ENCODE measurements at places on chromosomes 1 and 21.

- H3K36me3 ChIP-seq, result no peaks in the 10 kb centered on the region
- no peaks in the 10 kb centered on the region for H3K27me3 ChIP-seq
- no peak for DNase-seq
- H3K27ac ChIP-seq, result no peak overlapping the region
- no peaks in the 10 kb centered on the region for H3K4me1 ChIP-seq
- no peak overlapping the region for H3K4me3 ChIP-seq
Observed at GRCh38 chr1:189500778-189501177, 976.9 kb downstream of the BRINP3 start.

DNA sequence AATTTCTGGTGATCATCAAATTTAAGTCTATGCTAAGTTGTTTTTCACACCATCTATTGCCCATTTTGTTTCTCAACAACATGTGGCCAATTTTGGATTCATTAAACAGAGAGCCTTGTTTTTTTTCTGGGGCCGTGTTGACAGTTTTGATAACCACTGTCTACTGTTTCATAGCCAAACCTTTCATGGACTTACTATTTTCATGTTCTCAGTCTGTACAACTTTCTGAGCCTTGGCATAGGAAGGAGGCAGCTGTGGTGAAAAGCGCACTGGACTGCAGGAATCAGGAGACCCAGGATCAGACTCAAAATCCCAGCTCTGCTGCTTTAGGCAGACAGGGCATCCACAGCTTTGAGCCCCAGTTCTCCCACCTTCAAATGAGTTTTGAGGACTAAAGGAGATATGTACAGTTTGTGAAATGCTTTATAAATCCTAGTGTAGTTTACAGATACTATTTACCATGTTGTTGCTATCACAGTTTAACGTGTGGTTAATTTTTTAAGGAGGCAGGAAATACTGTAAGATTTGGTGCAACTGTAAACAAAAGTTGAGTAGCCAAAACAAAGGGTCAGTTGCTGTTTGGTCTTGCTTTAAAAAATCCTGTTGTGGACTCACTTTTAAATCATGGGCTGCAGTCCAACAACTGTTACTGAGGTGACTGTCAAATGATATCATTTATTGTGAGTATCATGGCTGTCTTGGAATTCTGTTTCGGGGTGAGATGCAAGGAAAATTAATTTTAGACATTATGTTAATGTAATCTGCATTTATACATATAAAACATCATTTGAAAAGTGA is 2.9 kb downstream of the MACO1 start:
- peaks cover 21% of the 10 kb centered on the region for H3K4me1 ChIP-seq
- peak; percentile 35 for DNase-seq
- no peaks in the 10 kb centered on the region for H3K36me3 ChIP-seq
- no peak overlapping the region for H3K4me3 ChIP-seq

DNA sequence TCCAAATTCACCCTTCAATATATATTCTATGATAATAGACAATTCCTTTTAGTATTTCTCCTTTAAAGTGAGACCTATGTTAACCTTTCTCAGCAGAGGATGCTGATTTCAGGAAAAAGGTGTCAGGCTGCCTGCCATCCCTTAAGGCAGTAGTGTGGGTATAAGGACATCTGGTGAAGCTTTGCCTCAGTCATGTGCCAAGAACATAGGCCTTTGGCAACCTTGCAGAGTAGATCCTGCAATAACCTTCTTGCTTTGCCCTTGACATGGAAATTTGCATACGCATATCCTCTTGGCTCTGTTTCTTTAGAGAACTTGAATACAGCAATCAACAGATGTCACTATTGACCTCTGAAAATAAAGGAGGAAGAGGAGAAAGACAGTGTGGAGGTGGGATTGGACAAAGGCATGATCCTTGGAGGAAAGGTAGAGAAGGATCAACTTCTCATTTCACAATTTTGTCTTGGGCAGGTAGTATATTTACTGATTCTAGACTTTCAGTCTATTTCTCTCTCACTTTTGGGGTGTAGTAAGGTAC is 21.1 kb upstream of the ZRANB2 start:
- H3K4me1 ChIP-seq, result no peaks in the 10 kb centered on the region
- no peak overlapping the region for H3K27ac ChIP-seq
- no peak overlapping the region for H3K4me3 ChIP-seq

- H3K36me3 ChIP-seq, result no peaks in the 10 kb centered on the region
- no peaks in the 10 kb centered on the region for H3K4me1 ChIP-seq
- no peak overlapping the region for H3K4me3 ChIP-seq
- no peak for DNase-seq
- H3K27me3 ChIP-seq, result no peaks in the 10 kb centered on the region
Observed at GRCh38 chr1:4733446-4734177, 79.2 kb downstream of the AJAP1 start.

DNA sequence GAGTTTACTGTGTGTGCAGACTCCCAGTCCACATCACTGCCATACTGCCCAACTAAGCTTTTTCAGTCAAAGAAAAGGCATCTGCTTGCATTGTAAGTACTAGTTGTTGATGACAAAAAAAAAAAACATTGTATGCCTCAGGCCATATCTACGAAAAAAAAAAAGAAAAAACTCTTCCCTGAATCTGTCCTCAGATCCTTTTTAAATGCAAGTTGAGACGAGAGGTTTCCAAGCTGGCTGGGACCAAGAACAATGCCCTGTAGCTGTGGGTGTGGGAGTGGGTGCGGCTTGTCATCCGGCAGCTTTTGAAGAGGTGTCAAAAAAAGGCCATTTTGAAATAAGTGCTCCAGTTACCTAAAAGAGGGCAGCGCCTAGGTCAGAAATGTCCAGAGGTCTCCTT is 29.2 kb upstream of the HHAT start:
- H3K4me1 ChIP-seq, result peaks cover 11% of the 10 kb centered on the region
- no peaks in the 10 kb centered on the region for H3K27me3 ChIP-seq
- no peak for DNase-seq
- no peak overlapping the region for H3K27ac ChIP-seq
- H3K4me3 ChIP-seq, result no peak overlapping the region

DNA sequence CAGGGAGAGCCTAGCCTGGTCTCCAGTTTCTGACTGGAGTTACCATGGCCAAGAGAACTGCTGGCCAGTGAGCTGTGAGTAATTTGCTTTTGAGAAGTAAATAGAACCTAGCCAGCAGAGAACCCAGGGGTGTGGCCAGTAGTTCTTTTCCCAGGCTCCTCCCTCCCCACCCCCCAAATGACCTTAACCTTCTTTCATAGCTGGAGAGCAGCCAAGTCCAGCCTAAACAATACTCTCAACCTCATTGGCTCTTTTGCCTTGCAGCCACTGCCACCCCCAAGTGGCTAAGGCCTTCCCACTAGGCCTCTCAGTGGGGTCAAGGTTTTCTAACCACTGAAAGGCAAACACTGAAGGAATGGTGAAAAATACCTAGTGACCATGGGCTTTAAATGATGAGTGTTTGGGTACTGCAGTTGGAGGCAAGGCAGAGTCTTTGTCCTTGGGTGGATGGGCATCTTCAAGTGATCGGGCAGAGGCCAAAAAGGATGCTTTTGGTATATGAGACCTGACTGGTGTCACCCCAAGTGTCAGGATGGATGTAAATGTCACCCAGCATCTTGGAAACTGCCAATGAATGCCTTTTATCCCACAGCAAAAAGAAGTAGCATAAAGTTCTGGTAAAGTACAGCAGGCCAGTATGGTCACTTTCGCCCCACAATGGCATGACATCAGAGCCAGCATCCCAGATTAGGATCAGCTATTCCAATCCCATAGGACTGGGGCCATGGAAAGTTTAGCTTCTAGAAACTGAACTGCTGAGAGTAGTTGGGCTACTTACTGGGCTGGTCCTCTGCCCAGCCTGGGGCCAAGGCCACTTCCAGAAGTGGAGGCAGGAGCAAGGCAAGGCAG is 3.5 kb upstream of the PIGV start:
- peaks cover 37% of the 10 kb centered on the region for H3K4me1 ChIP-seq
- no peak overlapping the region for H3K4me3 ChIP-seq
- H3K36me3 ChIP-seq, result peaks cover 21% of the 10 kb centered on the region
- peak; percentile 90 for DNase-seq
- H3K27ac ChIP-seq, result peak overlapping the region; percentile 98
- no peaks in the 10 kb centered on the region for H3K27me3 ChIP-seq

DNA sequence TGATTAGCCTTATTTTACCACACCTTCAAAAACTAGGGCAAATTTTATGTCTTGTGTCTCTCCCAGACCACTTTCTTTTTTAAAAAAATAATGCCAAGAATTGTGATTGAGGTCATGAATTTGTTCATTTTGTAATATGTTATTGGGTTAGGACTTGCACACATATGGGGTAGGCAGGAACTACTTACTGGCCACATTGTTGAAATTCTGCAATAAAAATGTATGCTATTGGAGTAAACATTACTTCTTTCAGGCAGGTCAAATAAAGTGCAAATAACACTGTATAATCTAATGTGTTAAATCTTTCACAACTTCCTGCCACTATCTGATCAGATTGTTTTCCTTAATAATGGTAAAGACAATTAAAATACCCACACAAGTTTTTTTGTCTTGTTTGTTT is 166.6 kb upstream of the COL11A1 start:
- DNase-seq, result no peak
- no peaks in the 10 kb centered on the region for H3K4me1 ChIP-seq
- no peak overlapping the region for H3K27ac ChIP-seq
- H3K4me3 ChIP-seq, result no peak overlapping the region
- no peaks in the 10 kb centered on the region for H3K36me3 ChIP-seq

GRCh38 chr1:225596736-225597135 is 56.2 kb downstream of the ENAH start:
- H3K27me3 ChIP-seq, result no peaks in the 10 kb centered on the region
- DNase-seq, result no peak
- no peaks in the 10 kb centered on the region for H3K36me3 ChIP-seq

DNA sequence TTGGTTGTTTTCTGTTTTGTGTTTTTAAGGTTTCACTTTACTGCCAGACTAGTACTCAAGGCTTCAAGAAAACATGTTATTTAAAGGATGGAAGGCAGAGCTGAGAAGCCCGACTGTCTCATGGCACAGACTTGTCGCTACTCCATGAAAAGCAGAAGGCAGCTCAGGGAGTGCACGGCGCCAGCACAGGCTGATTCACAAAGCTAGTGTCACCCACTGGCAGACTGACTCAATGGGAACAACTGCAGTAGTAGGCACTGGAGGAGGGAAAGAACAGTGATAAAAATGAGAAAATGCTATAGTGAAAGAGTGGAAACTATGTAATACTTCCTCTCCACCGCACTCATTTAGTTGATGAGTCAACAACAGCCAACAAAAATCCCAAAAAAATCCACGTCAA is 14.7 kb downstream of the HSF2BP start:
- peaks cover 12% of the 10 kb centered on the region for H3K4me1 ChIP-seq
- H3K4me3 ChIP-seq, result no peak overlapping the region
- H3K36me3 ChIP-seq, result no peaks in the 10 kb centered on the region
- peak; percentile 56 for DNase-seq

DNA sequence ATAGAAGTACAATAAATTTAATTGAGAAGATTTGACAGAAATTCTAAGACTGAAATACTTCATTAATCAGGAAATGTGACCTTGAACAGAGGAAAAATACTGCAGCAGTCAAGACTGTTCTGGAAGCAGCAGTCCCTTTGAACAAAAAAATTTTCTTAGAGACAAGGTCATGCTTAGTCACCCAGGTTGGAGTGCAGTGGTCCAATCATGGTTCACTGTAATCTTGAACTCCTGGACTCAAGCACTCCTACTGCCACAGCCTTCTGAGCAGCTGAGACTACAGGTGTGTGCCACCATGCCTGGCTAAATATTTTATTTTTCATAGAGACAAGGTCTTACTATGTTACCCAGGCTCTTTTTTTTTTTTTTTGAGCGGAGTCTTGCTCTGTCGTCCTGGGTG is 1.9 kb upstream of the CCDC30 start:
- H3K27ac ChIP-seq, result no peak overlapping the region
- no peaks in the 10 kb centered on the region for H3K27me3 ChIP-seq
- H3K4me1 ChIP-seq, result peaks cover 17% of the 10 kb centered on the region
- H3K4me3 ChIP-seq, result no peak overlapping the region
- no peak for DNase-seq
- H3K36me3 ChIP-seq, result no peaks in the 10 kb centered on the region

DNA sequence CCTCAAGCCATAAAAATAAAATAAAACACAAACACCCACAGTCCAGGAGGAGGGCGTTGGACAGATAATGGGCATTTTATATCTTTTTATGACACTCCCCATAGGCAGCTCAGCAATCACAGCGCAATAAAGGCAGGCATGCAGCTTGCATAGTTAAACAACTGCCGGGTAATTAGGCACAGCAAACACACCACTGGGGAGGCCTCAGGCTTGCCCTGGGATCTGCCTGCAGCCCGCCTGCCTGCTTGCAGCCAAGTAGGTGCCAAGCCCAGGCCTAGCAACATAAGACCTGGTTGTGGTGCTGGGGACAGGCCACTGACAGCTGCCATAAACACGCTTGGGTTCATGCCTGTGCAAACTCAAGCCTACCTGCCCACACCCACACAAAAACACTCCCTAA is 54.2 kb downstream of the DMAP1 start:
- DNase-seq, result no peak
- H3K36me3 ChIP-seq, result no peaks in the 10 kb centered on the region
- no peaks in the 10 kb centered on the region for H3K4me1 ChIP-seq
- H3K4me3 ChIP-seq, result no peak overlapping the region
- no peaks in the 10 kb centered on the region for H3K27me3 ChIP-seq

DNA sequence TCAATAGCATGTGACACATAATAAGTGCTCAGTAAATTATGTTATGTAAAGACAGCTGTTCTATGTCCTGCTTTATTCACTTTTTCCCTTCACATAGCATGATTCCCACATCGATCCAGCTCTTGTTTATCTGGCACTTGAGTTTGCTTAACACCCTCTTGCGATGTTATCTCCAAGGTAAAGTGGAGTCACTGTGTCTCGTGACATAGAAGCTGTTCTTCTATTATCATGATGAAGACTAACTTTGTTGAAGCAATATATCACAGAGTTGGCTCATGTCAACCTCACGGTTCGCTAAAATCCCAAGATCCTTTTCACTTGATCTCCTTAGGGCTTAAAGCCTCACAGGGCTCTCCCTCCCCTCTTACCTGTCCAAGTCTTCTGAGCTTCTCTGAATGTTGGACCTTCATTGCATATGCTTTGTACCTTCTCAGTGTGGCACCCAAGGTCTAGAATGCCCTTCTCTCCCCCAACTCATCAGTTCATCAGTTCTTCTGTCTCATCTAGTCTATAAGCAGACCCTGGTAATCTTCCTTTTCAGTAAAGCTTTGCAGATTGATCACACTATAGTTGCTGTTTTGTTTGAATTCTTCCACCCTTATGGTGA is 38.0 kb downstream of the PLXNA2 start:
- peaks cover 10% of the 10 kb centered on the region for H3K4me1 ChIP-seq
- H3K36me3 ChIP-seq, result peaks cover 23% of the 10 kb centered on the region
- no peaks in the 10 kb centered on the region for H3K27me3 ChIP-seq
- DNase-seq, result no peak
- H3K27ac ChIP-seq, result no peak overlapping the region

- no peak for DNase-seq
- H3K27ac ChIP-seq, result no peak overlapping the region
- no peaks in the 10 kb centered on the region for H3K36me3 ChIP-seq
- peaks cover 7% of the 10 kb centered on the region for H3K4me1 ChIP-seq
- H3K4me3 ChIP-seq, result no peak overlapping the region
- no peaks in the 10 kb centered on the region for H3K27me3 ChIP-seq
Observed at GRCh38 chr1:207815913-207816291, 64.0 kb downstream of the CD46 start.

Data from cardiac muscle cell (in vitro differentiated cells and primary cell).